Progenitor cell of endocrine pancreas (in vitro differentiated cells): ENCODE measurements at places on chromosomes 7 and 10.
A peak's percentile ranks its signal among the peaks of the same experiment; 100 is the strongest.

GRCh38 chr7:113824117-113824823 is 94.5 kb downstream of the PPP1R3A start:
- no peak for DNase-seq

DNA sequence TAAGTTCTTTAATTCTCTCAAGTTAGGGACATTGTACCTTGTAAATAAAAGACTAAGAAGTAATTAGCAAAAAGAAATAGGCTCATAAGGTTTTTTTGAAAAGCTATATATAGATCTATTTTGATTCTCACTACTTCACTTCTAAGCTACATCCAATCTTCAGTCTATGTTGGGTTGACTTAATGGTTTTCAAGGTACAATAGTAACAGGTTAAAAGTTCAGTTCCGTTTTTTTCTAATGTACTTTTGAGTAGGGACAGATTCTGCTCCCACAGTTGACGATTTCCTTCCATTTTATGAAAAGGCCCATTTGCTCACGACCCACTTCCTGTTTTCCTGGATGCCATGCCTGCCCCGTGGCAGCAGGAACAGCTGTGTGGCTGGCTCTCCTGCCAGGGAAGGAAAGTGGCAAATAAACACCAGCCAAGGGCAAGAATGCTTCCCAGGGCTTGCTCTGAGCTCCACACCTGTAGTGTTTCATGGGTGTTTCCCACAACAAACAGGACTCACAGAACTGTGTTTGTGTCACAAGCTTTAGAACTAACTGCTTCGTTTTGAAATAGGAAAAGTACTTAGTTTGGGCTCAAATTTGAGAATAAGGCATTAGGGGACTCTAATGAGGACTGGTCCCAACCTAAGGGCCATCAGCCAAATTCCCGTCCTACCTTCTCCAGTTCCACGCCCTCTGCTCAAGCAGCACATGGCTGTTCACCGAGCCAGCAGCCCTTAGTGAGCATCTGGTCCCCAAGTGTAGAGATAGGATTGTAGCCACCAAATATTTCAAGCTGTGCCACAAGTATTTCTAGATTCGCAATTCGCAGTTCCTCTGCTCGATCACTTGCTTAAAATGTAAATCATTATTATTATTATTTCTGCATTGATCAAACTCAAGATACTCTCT is 240.7 kb downstream of the COBL start:
- no peak for DNase-seq

DNA sequence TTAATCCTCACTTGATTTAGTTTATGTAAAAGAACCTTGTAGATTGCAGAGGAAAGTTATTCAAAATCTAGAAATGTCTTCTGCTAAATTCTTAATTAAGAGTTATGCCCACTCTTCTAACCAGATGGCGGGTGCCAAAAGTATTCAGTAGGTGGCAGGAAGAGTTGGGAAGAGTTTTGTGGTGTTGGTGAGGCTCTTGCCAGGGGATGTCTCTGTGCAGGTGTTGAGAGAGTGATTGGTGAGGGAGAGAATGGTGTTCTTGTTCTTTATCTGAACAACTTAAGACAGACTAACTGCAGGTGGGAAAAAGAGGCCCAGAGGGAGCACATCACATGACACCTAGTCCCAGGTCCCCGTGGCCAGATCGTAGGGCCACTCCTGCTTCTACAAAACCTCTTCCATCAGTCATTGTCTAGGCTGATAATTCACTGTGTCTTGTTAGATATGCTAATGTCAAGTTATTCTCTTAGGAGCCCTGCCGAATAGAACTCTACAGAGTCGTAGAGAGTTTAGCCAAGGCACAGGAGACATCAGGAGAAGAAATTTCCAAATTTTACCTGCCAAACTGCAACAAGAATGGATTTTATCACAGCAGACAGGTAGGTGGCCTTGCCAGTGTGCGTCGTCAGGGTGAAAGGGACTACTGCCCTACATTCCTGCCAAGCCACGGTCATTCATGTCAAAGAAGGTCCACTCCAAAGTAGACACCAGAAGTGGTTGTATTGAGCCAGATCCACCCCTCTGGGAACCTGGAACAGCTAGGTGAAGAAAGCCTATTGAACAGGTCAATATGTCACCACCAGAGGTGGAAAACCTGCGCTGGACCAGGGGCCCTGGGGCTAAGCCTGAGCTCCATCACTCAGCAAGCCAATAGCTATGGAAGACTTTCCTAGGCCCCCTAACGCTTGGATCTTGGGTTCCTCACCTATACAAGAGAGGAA is 3.4 kb downstream of the IGFBP1 start:
- no peak for DNase-seq

- DNase-seq = no peak
Measured at GRCh38 chr7:43876241-43876640, 6.9 kb upstream of the MRPS24 start.

- DNase-seq = peak; percentile 29
Measured at GRCh38 chr10:79260811-79261740, 86.2 kb upstream of the PPIF start.

DNA sequence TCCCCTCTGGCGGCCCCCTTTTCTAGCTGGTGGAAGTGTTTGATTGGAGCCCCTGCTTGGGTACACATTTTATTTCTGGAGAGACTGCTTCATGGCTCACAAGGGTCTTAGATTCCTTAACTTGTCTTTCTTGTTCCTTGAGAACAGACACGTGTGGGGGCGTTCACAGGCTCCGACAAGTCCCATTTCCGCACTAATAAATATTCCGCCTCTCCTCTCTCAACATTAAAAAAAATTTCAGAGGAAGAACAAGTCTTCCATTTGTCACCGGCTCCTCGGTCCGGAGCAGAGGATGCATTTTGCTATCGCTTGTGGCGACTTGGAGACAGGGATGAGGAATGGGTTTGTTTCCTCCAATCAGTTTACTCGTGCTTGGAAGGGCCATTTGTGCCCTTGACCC is 134.0 kb upstream of the PODXL start:
- no peak for DNase-seq

DNA sequence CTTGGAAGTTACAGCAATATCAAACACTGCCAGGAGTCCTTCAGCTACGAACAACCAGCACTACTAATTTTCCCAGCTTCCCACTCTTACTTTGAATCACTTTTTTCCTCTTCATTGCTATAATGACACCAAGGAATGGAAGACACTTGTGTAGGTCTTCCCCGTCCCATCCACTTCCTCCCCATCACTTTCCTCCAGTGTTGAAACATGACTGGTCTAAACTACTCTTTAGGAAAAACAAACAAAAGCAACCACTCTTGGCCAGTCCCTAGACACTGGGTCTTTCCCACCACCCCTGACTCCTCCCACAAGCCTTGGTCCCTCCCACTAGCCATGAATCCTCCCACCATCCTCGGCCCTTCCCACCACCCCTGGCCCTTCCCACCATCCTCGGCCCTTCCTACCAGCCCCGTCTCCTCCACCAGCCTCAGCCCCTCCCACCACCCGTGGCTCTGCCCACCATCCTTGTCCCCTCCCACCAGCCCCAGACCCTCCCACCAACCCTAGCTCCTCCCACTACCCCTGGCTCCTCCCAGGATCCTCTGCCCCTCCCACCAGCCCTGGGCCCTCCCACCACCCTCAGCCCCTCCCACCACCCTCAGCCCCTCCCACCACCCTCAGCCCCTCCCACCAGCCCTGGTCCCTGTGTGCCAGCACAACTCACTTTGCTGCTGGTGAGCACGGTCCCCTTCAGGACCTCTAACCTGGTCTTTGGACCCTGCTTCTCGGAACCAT is 68.5 kb downstream of the CXCL12 start:
- DNase-seq = no peak

DNA sequence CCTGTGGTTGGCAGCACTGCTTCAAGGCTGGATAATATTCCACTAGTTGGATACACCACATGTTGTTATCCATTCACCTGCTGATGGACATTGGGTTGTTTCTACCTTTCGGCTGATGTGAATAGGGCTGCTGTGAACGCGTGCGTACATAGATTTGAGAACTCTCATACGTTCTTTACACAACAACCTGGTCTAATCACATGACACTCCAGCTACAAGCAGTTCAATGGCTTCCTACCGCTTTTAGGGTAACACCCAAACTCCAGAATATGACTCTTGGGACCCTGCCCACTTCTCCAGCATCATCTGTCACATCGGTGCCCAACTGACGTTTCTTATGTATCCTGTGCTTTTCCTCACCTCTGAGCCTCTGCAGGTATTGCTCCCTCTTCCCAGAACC is 114.6 kb downstream of the ABLIM1 start:
- DNase-seq = no peak

GRCh38 chr7:14191686-14192098 is 202.2 kb upstream of the ETV1 start:
- no peak for DNase-seq

- DNase-seq = no peak
Measured at GRCh38 chr10:122707535-122707934, 7.9 kb upstream of the C10orf120 start.

GRCh38 chr10:92640107-92640506 is 47.2 kb downstream of the KIF11 start:
- no peak for DNase-seq

GRCh38 chr10:131636116-131636515 is 264.7 kb upstream of the PPP2R2D start:
- no peak for DNase-seq

GRCh38 chr7:155306673-155307470 is 9.2 kb downstream of the INSIG1 start:
- no peak for DNase-seq

DNA sequence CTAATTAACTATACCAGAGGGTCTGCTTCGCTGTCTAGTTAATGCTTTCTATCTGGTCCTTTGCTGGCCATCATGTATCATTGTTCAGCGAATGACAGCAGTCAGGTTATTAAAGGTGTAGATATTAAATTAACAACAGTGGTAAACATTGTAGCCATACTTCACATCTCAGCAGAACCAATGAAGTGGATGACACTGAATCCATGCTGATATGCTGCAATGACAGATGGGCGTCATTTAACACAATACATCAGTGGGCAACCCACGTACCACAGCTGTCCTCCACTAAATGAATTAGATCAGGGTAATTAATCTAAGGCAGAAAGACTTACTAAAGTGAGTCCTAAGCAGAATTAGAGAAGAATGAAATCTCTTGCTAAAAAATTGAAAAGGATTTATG is 767.2 kb downstream of the NXPH1 start:
- DNase-seq = no peak

DNA sequence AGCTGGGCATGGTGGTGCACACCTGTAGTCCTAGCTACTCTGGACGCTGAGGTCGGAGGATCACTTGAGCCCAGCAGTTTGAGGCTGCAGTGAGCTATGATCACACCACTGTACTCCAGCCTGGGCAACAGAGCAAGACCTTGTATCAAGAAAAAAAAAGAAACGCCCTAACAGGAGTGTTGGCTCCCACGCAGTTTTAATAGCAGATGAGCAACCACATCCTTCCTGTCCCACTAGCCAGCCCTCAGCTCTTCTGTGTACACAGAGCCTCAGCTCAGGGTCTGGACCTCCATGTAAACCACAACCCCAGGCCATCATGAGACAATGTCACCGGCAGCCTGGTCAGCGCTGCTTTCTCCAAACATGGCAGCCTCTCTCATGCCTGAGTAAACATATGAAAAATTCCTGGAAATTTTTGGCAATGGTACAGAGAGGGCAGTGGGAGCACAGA is 108.2 kb downstream of the PIP4K2A start:
- no peak for DNase-seq

DNA sequence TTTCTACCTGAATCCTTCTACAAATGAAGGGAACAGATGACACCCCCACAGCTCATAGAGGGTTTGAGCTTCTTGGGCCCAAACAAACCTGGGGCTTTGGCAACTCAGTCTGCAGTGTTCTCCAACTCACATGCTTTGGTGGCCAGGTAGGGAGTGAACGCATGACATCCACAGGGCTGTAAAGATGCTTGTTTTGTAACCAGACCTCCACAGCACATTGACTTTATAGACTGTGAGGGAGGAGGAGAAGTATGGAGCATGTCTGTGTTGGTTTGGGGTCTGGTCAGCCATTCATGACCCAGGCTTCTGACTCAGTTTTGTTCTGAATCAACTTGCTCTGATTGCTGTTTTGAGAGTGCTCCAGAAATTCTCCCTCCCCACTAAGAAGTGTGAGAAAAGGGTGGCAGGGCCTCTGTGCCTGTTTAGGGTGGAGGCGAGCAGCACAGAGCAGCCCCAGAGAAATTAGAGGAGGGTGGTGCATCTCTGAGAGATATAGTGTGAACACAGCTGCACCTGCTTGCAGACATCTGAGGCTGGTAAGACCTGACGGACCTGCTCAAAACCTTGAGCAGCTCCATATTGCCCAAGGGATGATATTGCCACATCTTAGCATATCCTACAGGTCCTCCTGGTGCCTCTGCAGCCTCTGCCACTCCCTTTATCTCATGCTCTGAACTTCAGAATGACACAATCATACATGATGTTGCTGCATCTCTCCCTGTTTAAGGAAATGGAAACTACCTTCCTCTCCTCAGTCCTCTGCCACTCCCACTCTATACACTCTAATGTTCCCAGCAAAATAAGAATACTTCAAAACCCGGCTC is 287.7 kb downstream of the ABCA13 start:
- DNase-seq = no peak

DNA sequence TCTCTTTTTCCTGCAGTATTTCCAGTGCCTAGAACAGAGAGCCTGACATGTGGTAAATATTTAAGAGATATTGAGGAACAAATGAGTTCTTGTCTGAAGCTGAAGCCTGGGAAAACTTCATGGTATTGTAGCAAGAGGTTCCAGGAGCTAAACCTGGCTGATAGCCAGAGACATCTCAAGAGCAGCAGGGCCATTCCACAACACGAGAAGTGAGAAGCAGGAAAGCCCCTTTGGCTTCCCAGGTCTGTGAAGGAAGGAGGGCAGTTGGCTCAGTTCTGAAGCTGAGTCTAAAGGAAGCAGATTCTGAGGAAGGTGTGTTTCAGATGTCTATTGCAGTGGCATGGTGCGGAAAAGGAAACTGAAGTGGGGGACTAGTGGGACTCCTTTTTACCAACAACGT is 63.8 kb upstream of the FAM204A start:
- DNase-seq = no peak

- peak; percentile 31 for DNase-seq
Measured at GRCh38 chr10:16809074-16809718, 8.0 kb downstream of the RSU1 start.

GRCh38 chr10:100829097-100829870 is 83.5 kb upstream of the SLF2 start:
- no peak for DNase-seq

- no peak for DNase-seq
Measured at GRCh38 chr7:143245123-143245522, 18.1 kb upstream of the GSTK1 start.

- DNase-seq = no peak
Measured at GRCh38 chr10:130875116-130875515, 436.4 kb downstream of the TCERG1L start.

- no peak for DNase-seq
Measured at GRCh38 chr7:31940167-31940566, 130.0 kb downstream of the PDE1C start.

GRCh38 chr10:118444069-118444468 is 101.9 kb upstream of the FAM204A start:
- no peak for DNase-seq
